ENCODE measurements at places on chromosomes 4 and X.
A peak's percentile ranks its signal among the peaks of the same experiment; 100 is the strongest.

DNA sequence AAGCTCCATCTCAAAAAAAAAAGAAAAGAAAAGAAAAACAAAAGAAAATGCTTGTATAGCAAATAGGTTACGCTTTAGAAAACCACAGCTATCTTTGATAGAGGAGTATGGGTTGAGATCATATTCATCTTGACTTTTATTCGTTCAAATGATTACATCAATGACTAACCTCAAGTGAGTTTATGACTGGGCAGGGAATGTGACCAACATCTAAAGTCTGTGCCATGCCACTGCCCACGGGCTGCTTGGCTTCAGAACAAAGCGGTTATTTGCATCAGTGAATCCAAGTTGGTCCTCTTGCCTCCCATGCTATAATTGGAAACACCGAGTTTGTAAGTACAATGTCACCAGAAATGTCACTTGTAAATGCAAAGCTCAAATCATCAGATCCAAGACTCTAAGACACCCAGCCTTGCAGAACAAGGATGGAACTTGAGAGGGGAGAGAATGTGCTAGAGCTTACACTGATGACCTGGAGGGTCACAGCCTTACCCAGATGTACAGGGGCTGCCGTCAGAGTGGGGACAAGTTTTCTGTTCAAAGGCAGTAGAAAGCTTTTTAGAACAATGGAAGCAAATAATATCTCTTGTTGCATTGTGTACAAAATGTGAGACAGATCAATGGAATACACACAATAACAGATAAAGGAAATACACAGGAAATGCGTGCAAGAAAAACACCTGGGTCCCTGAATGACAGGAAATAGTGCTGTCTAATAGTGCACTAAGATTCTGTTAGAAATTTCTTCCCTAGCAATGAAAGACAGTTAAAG, 8.4 kb upstream of the OPN1LW start:
- no peaks in the 10 kb centered on the region for H3K36me3 ChIP-seq
- H3K4me1 ChIP-seq: no peaks in the 10 kb centered on the region
- no peak for DNase-seq
- no peaks in the 10 kb centered on the region for H3K27me3 ChIP-seq
- no peak overlapping the region for H3K27ac ChIP-seq
- H3K4me3 ChIP-seq: no peak overlapping the region

DNA sequence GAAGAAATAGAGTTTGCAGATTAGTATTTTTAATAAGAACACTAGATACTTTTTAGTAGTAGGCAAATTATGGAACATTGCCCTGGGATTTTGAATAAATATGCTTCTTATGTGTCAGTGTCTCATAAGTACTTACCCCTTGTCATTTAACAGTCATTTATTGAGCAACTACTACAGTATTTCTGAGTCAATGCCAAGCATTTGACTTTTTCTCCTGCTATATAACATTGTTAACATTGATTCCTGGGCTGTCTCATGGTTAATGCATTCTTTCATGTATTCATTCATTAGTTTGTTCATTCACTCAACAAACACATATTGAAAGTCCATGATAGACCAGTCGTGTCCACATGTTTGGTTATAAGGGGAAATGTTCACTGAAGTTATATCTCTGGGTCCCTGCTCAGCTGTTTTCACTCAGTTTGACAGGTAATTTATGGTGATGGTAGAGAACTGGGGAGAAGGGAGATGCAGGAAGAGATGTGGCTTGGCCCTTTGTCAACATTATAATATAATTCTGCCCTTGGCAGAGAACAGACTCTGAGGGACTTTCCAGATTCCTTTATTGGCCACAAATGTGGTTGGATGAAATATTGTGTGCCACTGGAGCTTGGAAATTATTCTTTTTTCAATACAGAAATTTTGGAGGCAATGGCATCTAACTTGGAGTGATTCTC, 49.8 kb downstream of the OSTC start:
- H3K27me3 ChIP-seq: no peaks in the 10 kb centered on the region
- no peak for DNase-seq
- no peak overlapping the region for H3K27ac ChIP-seq
- H3K36me3 ChIP-seq: no peaks in the 10 kb centered on the region
- H3K4me3 ChIP-seq: no peak overlapping the region

DNA sequence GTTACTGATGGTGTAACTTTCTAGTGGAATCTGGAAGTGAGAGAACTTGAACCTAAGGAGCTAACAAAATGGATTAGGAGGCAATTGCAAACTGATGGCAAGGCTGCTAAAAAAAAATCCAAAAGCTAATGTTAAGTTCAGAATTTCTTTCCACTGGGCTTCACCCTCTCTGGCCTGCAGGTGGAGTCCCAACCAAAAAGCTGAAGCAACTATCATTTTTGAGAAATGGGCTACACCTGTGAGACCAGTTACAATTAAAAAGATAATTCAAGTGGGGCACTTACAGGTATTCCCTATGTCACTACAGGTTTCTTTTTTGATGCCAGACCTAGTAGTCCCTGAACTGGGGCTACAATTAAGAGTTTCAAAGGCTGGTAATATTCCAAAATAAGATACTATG, 142.1 kb upstream of the FTHL17 start:
- DNase-seq: peak; percentile 27
- no peaks in the 10 kb centered on the region for H3K36me3 ChIP-seq
- peaks cover 3% of the 10 kb centered on the region for H3K4me1 ChIP-seq
- no peaks in the 10 kb centered on the region for H3K27me3 ChIP-seq
- H3K4me3 ChIP-seq: no peak overlapping the region
- no peak overlapping the region for H3K27ac ChIP-seq

- no peak overlapping the region for H3K27ac ChIP-seq
- H3K4me1 ChIP-seq: no peaks in the 10 kb centered on the region
- H3K36me3 ChIP-seq: no peaks in the 10 kb centered on the region
- no peak for DNase-seq
- H3K4me3 ChIP-seq: no peak overlapping the region
Observed at GRCh38 chr4:118158763-118159375, 124.6 kb downstream of the NDST3 start.

- DNase-seq: no peak
- H3K4me3 ChIP-seq: no peak overlapping the region
- peaks cover 64% of the 10 kb centered on the region for H3K27me3 ChIP-seq
- peaks cover 2% of the 10 kb centered on the region for H3K4me1 ChIP-seq
Observed at GRCh38 chr4:84501202-84501503, 2.1 kb upstream of the NKX6-1 start.

- peaks cover 3% of the 10 kb centered on the region for H3K4me1 ChIP-seq
- H3K27ac ChIP-seq: no peak overlapping the region
- H3K36me3 ChIP-seq: no peaks in the 10 kb centered on the region
- no peak overlapping the region for H3K4me3 ChIP-seq
- DNase-seq: peak; percentile 88
- H3K27me3 ChIP-seq: no peaks in the 10 kb centered on the region
Observed at GRCh38 chrX:133405498-133406185, 9.6 kb downstream of the GPC4 start.
